ENCODE measurements at places on chromosomes 3 and 15.

DNA sequence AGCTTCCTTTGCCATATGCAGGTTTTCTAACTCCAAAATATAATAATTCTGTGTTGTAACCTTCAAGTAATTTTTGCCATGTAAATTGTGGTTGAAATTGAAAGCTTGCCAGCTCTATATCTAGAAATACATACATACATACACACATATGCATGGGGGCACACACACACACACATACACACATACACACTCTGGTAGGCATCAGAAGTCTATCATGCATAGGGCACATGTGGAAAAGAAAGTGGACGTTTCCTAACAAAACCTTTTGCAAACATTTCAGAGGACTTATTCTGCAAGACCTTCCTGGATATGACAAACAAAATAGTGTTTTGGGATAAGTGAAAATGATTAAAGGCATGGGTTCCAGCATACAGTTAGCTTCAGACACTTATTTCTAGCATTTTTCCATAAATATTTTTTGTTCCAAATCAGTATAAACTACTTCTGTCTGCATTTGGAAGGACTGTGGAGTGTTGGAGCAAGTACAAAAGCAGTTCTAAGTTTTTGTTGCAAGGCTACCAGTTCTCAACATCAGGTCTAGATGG lies 578.9 kb downstream of the RBMS3 start:
- DNase-seq = no peak

DNA sequence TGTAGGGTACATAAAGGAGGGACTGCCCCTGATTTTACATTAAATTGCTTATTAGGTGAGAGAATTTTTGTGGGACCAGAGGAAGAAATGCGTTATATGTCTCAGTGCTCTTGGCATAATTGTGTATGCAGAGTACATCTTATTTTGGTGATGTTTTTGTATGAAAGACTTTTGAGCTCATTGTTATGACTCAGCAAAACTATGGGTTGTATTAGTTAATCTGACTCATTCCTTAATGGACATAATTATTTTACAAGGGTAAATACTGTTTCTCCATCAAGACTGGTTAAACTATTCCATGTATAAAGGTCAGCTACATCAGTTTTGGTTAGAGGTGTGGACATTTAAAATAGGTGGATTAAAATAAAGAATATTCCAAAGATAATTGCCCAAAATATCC lies 156.8 kb downstream of the ALCAM start:
- DNase-seq = no peak

GRCh38 chr3:4852780-4853748 lies 126.2 kb upstream of the BHLHE40 start:
- DNase-seq = no peak

DNA sequence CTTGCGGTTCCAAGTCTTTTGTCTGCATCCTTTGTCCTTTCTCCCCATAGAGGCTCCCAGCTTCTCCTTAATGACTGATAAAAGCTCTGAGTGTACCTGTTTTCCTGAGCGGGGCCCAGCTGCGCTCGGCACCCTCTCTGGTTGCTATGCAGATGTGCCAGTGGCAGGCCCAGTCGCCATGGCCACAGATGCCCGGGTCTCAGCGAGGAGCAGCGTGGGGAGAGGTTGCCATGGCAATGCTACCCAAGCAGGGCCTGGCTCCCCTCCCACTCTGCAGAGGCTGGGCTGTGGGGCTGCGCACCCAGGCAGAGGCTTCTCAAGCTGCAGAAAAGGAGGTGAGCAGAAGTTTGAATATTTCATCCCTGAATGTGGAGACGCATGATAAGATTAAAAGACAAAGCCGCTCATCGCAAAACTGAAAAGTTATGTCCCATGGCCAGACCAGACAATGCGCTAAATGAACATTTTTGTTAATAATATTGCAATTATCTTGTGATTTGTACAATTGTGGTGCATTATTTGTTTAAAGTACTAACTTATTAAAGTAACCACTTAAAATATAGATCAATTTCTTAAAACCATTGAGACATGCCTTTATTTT lies 66.1 kb downstream of the TPRA1 start:
- no peak for DNase-seq

DNA sequence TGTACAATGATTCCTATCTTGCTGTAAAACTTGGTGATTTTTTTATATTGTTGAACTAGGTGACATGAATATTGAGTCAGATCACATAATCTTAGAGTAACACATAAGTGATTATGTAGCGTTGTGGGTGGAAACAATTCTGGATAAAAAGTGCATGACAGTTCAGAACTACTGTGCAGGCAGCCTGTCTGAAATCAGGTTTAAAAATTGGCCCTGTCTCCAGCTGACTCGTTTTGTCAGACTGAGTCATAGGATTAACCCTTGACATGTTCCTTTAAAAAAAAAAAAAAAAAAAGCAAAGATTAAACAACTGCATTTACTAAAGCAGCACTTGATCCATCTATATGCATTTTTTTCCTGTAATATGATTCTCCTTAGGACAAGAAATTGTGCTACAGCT lies 160.0 kb upstream of the CGNL1 start:
- DNase-seq = no peak

DNA sequence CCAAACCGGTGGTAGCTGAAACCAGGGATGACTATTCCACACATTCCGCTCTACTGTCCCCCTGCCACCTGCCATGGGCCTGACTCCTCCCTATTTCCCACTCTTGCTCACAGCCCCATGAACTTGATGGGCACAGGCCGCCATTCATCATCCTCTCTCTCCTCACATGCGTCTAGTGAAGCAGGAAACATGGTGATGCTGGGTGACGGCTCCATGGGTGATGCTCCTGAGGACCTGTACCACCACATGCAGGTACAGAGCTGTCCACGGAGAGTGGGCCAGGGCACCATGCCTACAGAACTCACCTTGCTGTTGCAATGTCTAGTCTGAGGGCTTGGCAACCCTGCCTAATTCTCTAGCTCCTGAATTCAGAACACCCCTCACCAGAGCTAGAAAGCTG lies 23.3 kb upstream of the MANF start:
- DNase-seq = no peak

DNA sequence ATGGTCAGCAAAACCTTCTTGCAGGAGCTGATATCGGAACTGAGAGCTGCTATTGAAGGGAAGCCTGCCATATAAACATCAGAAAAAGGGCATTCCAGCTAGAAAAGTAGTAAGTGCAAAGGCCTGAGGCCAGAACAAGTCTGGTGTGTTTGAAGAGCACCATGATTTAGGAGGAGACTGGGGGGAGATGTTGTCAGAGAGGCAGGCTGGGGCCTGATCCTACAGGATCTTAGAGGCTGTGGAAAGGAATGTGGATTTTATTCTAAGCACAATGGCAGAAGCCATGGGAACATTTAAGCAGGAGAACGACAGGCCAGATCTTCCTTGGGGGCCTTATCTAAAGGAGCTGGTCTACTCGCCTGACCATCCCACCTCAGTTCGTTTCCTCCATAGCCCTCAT lies 5.1 kb upstream of the MUC13 start:
- DNase-seq = no peak

GRCh38 chr3:118808723-118809122 lies 225.9 kb downstream of the IGSF11 start:
- no peak for DNase-seq

- DNase-seq = no peak
These were observed 4.3 kb downstream of the RIOX2 start for GRCh38 chr3:97967966-97968365.

DNA sequence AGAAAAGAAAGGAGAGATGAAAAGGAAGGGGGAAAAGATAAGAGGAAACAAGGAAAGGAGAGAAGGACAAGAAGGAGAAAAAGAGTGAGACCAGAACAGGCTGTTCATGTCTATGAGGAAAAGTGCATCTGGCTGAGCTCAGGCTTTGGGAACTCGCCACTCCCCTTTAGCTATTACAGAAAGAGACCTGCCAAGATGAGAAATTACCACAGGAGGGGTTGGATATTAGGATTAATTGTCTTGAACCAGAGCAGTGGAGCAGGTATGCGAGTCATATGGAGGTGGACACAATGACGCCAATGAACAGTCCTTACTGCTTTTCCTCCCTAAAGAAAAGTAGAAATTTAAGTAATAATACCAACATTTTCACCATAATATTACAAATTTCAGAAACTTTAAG lies 577.0 kb upstream of the ARRDC4 start:
- DNase-seq = no peak

DNA sequence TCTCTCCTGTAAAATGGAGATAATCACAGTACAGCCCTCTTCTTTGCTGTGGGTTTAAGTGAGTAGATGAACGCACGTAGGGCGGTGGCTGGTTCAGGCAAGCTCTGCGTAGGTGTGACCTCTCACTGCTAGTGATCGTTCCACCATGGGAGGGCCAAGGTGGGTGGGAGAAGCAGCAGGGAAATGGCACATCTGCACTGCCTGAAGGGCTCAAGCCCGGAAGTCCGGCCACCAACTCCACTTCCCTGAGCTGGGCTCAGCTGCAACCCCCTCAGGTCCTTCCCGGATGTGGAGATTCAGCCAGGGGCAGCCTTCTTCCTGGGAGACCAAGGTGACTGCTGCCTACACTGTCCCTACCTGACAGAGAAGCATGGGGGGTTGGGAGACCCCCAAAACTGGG lies 102.9 kb downstream of the ADCY5 start:
- no peak for DNase-seq

- DNase-seq = no peak
These were observed 43.1 kb downstream of the THRB start for GRCh38 chr3:24451461-24452099.

All from SIG-M5 (cell line).